ENCODE measurements at places on chromosomes 16 and 17. TPM values are rescaled to one million over a fixed set of nuclear protein-coding genes. Genes with fewer than 3 reads are reported as not detected.

The ZNF385C gene
- 0.36 TPM for total RNA-seq

The SDK2 gene
- 11.2 TPM for total RNA-seq

The PRDM7 gene
- total RNA-seq, result not detected

- no peaks in the 10 kb centered on the region for H3K36me3 ChIP-seq
- H3K27me3 ChIP-seq, result peaks cover 3% of the 10 kb centered on the region
- peak overlapping the region; percentile 58 for H3K4me3 ChIP-seq
- H3K4me1 ChIP-seq, result peaks cover 23% of the 10 kb centered on the region
- DNase-seq, result no peak
Observed at GRCh38 chr17:61411011-61411260, 11.3 kb downstream of the TBX2 start.

GRCh38 chr16:20906341-20907255 lies 6.0 kb downstream of the LYRM1 start:
- peak overlapping the region; percentile 7 for H3K4me3 ChIP-seq
- peak overlapping the region; percentile 65 for H3K27ac ChIP-seq
- DNase-seq, result peak; percentile 92
- no peaks in the 10 kb centered on the region for H3K27me3 ChIP-seq

- H3K4me3 ChIP-seq, result no peak overlapping the region
- peaks cover 3% of the 10 kb centered on the region for H3K27me3 ChIP-seq
- H3K4me1 ChIP-seq, result peaks cover 19% of the 10 kb centered on the region
- H3K36me3 ChIP-seq, result no peaks in the 10 kb centered on the region
Observed at GRCh38 chr17:37674511-37674910, 31.3 kb upstream of the DDX52 start.

DNA sequence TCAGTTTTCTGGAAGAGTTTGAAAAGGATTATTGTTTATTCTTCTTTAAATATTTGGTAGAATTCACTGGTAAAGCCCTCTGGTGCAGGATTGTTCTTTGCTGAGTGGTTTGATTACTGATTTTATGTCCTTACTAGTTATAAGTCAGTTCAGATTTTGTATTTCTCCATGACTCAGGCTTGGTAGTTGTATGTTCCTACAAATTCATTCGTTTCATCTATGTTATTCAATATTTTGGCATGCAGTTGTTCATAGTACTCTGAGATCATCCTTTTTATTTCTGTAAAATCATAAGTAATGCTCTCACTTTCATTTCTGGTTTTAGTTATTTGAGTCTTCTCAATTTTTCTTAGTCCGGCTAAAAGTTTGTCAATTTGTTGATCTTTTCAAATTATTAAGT lies 58.1 kb upstream of the CRYM start:
- H3K4me1 ChIP-seq, result no peaks in the 10 kb centered on the region
- no peak for DNase-seq
- no peak overlapping the region for H3K4me3 ChIP-seq
- no peaks in the 10 kb centered on the region for H3K27me3 ChIP-seq
- no peaks in the 10 kb centered on the region for H3K36me3 ChIP-seq

DNA sequence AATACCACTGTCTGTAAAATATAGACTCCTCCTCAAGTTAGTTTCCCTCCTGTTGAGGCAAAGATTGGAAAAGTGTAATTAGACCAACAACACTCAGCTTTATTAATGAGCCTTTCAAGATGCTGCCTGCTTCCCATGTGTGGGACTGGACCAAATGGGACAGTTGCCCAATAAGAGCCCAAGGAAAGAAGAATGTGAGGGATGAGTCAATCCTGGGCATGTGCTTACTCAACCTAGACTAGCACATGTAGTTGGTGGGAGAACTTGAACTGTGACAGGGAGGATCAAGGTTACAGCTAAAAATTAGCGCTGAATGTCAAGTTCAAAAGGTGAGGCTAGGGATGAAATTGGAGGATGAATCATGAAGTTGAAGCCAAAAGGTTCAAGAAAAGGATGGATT lies 435.5 kb downstream of the CA10 start:
- no peaks in the 10 kb centered on the region for H3K27me3 ChIP-seq
- H3K4me3 ChIP-seq, result no peak overlapping the region
- H3K27ac ChIP-seq, result no peak overlapping the region
- H3K36me3 ChIP-seq, result no peaks in the 10 kb centered on the region
- no peaks in the 10 kb centered on the region for H3K4me1 ChIP-seq

GRCh38 chr16:52076801-52077201 lies 470.1 kb downstream of the TOX3 start:
- no peak overlapping the region for H3K4me3 ChIP-seq
- DNase-seq, result no peak
- H3K4me1 ChIP-seq, result no peaks in the 10 kb centered on the region
- H3K27ac ChIP-seq, result no peak overlapping the region
- H3K27me3 ChIP-seq, result no peaks in the 10 kb centered on the region

The HOXB3 gene
- not detected for total RNA-seq

The TCF25 gene
- total RNA-seq, result 187 TPM

DNA sequence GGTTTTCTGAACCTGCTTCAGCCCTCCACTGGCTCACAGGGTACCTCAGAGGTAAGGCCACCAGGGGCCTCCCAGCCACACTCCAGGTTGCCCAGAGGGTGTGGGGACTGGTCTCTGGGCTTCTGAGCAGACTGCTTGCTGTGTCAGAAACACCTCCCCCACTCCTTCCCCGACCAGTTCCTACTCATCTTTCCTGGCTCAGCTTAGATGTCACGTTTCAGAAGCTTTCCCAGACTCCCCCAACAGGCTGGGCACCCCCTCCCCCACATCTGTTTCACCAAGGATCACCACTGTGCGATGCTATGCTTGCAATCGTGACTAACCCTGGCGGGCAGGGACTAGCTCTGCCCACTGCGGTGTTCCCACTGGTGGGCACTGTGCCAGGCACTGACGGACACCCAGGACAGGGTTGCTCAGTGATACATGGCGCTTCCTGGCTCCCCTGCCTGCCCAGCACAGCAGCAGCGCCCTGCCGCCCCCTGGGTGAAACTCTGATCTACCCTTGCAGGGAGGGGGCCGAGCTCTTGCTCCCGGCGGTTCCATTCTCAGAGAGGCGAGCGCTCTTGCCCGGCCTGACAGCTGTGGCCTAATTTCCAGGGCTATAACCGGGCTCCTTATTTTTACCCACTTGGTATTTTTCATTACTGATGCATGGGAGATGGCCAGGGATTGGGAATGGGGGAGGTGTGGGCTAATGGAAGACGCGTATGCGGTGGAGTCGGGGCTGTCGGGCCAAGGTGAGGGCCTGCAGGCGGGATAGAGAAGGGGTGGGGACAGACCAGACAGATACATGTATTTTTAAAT lies 29.4 kb upstream of the MTSS2 start:
- peak overlapping the region; percentile 14 for H3K4me3 ChIP-seq
- peak; percentile 90 for DNase-seq
- H3K36me3 ChIP-seq, result no peaks in the 10 kb centered on the region

The CFDP1 gene
- total RNA-seq, result 36.9 TPM

GRCh38 chr16:86791287-86792035 lies 213.1 kb downstream of the FOXL1 start:
- peaks cover 4% of the 10 kb centered on the region for H3K27me3 ChIP-seq
- no peak overlapping the region for H3K4me3 ChIP-seq
- no peaks in the 10 kb centered on the region for H3K36me3 ChIP-seq
- DNase-seq, result no peak
- no peak overlapping the region for H3K27ac ChIP-seq
- no peaks in the 10 kb centered on the region for H3K4me1 ChIP-seq

Measured in astrocyte (in vitro differentiated cells and primary cell).